Occipital lobe (tissue), 3 donors: ENCODE measurements at places on chromosomes 12 and 14.

GRCh38 chr12:50201987-50202521 lies 34.9 kb upstream of the CERS5 start:
- no peak for DNase-seq

DNA sequence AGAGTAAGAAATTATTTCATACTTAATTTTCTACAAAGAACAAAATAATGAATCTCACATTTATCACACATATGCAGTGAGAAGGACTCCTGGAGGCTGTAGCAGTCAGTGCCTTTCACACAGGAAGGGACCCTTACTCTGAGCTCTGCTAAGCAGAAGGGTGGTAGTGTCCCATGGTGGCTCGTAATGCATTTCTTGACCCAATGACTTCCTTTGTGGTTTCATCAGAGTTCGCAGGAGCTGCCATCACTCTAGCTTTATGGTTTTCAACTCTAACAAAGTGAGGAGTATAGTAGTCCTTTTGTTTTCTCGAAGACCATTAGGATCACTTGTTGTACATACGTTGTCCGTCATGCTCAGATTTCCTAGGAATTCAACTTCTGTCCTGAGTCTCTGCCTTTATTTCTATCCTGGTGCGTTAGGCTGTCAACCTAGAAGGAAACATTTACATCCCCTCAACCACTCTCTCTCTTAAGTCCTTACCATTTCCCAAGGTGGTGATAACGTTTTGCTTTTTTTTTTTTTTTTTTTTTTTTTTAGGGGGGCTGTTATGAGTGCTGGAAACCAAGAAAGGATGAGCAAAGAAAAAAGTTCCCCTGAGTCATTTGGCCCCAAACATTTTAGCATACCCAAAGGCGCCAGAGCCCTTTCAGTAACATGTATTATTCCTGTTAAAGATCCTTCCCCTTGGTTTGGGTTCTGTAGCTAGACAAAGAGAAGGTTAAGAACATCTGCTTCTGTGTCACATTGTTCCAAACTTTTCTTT lies 37.2 kb downstream of the GABARAPL1 start:
- no peak for DNase-seq

- no peak for DNase-seq
Measured at GRCh38 chr14:61663312-61663979, 31.9 kb upstream of the HIF1A start.

DNA sequence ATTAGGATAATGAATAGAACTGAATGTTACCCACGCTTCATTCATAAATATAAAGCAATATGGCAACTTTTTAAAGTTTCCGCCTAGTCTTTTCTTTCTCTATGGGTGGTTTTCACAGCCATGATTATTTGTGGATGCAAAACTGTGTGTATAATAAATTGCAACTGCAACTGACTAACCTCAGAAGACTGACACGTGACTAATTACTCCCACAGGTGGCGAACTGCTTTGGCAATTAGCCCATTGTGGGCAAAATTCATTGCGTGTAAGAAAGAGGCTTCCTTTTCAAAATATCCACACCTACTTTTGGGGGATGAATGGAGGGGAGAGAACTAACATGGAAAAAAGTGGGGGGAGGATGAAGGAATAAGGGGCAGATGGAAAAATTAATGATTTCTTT lies 79.0 kb downstream of the SLC25A21 start:
- DNase-seq: no peak

DNA sequence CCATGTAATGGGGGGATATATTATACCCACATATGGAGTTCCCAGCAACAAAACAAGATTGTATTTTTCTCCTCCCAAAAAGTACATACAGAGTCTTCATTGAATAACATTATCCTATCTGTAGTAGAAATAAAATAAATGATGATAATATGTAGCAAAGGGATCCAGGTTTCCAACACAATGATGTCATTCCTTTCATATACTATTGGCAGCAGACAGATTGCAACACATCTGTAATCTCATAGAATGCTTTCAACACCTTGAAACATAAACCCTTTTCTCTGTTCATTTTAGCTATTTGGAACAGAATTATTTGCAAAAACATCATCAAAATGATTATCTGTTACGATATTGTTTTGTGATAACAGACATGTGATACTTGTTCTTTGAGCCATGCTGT lies 317.6 kb downstream of the DPF3 start:
- no peak for DNase-seq

DNA sequence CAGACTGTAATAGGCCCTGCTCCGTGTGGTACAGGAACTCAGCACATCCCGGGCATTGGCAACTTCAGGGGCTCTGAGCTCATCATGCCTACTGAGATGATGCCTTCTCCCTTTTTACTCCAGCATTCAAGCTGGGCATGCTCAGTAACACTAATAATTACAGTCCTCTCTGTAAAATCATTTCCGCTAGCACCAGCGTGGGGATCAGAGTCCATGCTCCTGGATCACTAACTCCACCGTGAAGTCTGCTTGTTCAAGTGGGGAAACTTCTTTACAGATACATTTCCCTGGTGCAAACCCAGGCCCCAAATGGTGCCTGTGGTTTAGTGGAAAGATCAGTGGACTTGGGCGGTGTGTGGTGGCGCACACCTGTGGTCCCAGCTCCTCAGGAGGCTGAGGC lies 16.7 kb downstream of the CLSTN3 start:
- no peak for DNase-seq
